ENCODE measurements at places on chromosomes 12 and 14.

GRCh38 chr14:104237651-104238423 lies 99.5 kb downstream of the KIF26A start:
- DNase-seq: no peak

GRCh38 chr12:105729926-105730325 lies 399.4 kb downstream of the C12orf75 start:
- DNase-seq: no peak

DNA sequence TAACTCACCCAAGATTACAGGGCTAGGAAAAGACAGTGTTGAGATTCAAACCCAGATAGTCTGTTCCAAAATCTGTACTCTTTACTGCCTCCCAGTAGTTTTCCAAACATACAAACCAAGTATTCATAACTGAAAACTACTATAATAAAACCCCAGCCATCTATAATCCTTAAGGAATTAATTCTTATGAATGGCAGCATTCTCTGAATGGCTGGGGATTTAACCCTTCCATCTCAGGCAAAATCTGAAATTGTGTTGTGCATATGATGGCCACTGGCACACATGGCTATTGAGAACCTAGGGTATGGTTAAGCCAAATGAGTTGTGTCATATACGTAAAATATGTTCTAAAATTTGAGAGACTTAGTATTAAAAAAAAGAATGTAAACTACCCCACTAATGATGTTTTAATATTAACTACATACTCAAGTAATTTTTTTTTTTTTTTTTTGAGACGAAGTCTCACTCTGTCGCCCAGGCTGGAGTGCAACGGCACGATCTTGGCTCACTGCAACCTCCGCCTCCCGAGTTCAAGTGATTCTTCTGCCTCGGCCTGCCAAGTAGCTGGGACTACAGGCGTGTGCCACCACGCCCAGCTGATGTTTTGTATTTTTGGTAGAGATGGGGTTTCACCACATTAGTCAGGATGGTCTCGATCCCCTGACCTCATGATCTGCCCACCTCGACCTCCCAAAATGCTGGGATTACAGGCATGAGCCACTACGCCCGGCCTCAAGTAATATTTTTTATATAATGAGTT lies 16.7 kb downstream of the PPP1R13B start:
- DNase-seq: no peak

DNA sequence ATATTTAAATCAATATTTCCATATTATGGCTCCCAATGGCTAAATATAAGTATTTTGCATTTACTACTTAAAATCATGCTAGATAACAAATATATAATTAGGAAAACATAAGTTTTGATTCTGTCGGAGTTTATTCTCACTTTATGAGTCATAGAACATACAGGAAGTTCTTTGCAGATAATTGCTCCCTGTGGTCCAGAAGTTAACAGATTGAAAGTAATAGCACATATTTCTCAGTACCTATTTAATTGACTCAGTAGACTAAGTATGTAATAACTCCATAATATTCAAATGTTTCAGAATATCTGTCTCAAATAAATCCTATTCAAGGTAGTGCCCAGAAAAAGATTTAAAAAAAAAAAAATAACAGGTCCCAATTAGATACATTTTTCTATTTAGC lies 806.0 kb upstream of the ATXN7L3B start:
- no peak for DNase-seq

DNA sequence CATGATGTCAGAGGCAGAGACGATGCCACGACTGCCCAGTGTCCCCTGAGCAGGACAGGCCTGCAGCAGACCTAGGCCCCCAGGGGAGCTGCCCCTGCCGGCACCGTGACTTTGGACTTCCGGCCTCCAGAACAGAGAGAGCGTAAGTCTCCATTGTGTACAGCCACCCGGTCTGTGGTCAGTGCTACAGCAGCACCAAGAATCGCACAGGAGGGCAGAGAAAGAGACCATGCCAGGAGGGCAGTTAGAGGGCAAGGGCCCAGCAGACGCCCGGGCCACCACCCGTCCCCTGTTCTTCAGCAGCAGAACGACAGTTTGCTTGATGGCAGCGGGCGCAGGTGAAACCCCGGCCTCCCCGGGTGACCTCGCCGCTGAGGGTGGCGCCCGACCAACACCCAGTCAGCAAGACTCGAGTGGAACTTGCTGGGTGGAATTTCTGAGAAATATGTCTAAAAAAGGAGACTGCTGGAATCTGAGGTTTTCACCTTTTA lies 19.7 kb downstream of the GALNT9 start:
- DNase-seq: no peak

DNA sequence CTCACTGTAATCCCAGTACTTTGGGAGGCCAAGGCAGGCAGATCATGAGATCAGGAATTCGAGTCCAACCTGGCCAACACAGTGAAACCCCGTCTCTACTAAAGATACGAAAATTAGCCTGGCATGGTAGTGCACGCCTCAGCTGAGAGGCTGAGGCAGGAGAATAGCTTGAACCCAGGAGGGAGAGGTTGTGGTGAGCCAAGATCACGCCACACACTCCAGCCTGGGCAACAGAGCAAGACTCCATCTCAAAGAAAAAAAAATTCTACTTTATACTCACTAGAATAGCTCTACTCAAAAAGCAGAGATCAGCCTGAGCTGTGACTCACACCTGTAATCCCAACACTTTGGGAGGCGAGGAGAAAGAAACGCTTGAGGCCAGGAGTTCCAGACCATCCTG lies 17.1 kb downstream of the NUMB start:
- no peak for DNase-seq

- no peak for DNase-seq
Observed at GRCh38 chr14:69268763-69269162, 8.8 kb downstream of the GALNT16 start.

GRCh38 chr12:57133916-57134315 lies 5.6 kb downstream of the LRP1 start:
- no peak for DNase-seq

DNA sequence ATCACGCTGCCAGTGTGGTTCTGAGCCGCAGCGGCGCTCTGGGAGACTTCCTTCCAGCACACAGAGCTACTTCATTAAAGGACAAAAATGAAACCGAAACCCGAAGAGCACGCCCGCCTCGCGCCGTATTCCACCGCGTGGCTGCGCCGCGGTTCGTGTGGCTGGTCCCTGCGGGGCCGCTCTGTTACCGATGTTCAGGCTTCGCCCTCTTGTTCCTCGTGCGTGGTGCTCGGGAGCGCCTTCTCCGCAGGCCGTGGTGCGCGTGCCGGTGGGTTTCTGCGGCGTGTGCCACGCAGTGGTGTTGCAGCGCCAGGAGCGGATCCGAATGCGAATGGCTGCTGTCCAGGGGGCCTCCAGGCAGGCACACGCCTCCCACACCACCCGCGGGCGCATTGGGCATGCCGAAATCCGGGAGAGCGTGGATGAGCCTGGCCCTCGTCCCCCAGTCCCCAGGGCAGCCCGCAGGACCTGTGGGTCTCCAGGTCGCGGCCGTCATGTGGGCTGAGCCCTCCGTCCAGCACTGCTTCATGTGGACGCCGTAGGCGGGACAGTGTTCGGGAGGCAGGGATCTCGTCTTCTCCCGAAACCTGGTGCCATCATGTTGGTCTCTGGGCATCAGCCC lies 91.2 kb downstream of the ADGRD1 start:
- DNase-seq: no peak

- DNase-seq: no peak
Observed at GRCh38 chr14:87892763-87893162, 100.2 kb downstream of the GALC start.

- DNase-seq: no peak
Observed at GRCh38 chr14:55126034-55126433, 3.0 kb upstream of the LGALS3 start.

- no peak for DNase-seq
Observed at GRCh38 chr12:27973487-27973890, 956 bp upstream of the PTHLH start.

DNA sequence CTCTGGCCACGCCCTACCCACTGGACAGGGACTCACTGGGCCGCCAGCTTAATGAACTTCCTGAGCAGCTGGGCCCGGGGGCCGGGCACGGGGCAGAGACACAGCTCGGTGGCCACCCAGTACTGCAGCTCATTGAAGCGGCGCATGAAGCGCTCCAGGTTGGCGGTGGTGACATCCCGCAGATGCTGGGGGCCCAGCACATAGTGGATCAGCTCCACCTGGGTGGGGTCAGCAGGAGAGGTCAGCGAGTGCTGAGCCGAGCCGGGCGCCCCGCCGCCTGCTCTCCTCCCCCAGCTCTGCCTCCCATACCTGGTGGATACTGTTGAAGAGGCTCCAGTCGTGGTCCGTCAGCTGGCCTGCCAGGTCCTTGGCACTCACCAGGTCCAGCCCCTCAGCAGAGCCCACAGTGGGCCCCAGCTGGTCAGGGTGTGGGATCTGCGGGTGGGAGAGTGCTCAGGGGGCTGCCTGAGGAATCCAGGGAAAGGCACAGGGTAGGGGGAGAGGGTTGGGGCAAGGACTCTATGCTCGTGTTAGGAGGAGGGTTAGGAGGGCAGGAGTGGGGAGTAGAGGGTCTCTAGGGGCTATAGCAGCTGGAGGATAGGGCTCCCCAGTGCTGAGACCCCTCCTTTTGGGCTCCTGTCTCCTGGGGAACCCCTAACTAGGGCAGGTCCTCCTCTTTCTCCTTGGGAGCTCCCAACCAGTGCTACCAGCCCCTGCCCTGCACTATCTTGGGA lies 15.5 kb upstream of the ENDOU start:
- no peak for DNase-seq

DNA sequence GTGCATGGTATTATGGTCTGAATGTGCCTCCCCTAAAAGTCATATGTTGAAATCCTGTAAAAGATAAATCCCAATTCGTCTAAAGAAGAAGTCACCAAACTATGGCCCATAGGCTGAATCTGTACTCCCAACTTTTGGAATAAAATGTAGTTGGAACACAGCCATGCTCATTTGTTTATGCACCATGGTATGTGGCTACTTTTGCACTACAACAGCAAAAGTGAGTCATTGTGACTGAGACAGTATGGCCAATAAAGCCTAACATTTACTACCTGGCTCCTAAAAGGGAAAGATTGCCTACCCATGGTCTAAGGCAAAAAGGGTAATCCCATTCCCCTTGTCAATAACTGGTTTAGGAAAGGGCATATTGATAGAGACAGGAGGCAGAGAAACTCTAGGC lies 101.8 kb downstream of the LRIG3 start:
- DNase-seq: no peak

GRCh38 chr12:95646781-95647190 lies 95.5 kb upstream of the USP44 start:
- DNase-seq: no peak

- no peak for DNase-seq
Observed at GRCh38 chr12:12505544-12506495, 56.8 kb downstream of the DUSP16 start.

DNA sequence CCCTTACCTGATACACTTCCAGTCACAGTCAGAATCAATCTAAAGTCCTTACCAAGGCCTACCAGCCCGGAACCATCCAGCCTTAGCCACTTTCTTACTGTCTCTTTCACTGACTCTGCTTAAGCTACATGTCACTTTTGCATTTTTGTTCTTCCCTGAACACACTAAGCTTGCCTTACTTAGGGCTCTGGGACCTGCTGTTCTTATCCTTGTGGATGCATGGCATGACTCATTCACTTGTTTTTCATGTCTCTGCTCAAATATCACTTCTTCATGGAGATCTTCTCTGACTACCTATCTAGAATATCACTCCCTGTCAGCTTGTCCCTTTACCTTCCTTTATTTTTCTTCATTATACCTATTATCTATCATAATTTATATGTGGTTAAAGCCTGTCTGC lies 65.6 kb upstream of the ZDHHC17 start:
- no peak for DNase-seq

- DNase-seq: no peak
Observed at GRCh38 chr14:65446159-65446558, 33.6 kb downstream of the FUT8 start.

DNA sequence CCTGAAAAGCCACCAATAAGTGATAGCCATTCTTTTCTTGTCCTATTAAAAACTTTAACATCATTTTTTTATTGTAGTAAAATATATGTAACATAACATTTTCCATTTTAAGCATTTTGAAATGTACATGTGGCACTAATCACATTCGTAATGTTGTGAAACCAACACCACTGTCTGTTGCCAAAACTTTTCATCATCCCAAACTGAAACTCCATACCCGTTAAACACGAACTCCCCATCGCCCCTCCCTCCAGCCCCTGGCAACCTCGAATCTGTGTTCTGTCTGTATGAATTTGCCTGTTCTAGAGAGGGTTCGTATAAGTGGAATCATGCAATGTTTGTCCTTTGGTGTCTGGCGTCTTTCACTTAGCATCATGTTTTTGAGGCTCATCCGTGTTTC lies 75.9 kb downstream of the CCDC92 start:
- no peak for DNase-seq

DNA sequence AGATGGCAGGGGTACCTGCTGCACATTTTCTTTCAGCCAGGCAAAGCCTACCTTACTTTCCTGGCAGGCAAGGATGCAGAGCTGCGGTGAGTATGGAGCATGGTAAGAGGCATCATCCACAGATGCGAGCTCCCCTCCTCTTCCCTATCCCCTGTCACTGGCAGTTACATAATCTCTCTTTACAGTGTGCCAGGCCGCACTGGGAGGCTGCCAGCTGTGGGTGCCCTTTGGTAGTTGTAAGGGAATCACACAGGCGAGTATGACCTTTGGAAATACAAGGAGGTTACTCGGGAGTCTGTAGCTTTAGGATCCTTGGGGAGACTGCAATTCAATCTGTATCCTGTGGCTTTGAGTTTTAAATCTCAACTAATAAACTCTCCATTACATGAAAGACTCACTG lies 132.5 kb downstream of the KTN1 start:
- no peak for DNase-seq

GRCh38 chr14:21915826-21916225 lies 242.2 kb upstream of the OR4E1 start:
- DNase-seq: no peak

- DNase-seq: no peak
Observed at GRCh38 chr14:66752109-66752508, 244.2 kb downstream of the GPHN start.

- no peak for DNase-seq
Observed at GRCh38 chr12:101076921-101077320, 133.1 kb downstream of the SLC5A8 start.

DNA sequence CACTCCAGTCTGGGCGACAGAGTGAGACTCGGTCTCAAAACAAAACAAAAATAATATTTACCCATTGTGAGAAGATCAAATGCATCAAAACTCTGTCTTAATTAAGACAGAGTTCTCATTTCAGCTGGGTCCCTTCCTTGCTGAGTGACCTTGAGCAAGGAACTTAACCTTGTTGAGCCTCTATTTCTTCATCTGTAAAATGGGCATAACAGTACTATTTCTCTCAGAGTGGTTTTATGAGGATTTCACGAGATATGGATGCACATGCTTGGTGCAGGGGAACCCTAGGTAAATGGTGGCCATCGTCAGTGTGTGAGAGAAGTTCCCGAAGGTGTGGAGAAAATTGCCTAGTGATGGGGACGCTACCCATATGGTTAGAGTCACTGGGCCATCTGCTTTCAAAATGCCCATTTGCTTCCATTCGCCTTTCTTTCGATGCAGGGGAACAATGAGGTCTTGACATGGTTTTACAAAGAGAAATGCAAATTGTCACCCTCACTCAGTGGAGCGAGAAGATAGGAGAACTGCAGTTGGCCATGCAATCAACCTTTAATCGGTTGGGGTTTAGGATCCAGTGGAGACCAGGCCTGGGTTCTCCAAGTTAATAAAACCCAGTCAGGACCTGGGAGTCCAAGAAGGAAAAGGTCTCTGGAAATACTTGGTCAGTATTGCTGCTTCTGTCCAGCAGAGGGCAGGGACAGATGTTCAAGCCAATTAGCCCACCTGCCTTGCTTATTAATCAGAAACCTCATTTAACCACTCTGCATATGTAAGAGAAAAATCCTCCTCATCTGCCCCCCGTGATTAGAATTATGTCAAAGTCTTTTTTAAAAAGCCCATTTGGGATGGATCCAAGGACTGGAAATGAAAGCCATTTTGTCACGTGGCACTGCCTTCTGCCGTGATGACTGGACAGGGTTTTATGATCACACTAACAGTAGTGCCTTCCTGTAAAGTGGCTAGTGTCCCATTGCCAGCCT lies 37.2 kb downstream of the CFAP251 start:
- no peak for DNase-seq
